ENCODE measurements at places on chromosomes 12 and 14.

GRCh38 chr12:25557830-25558436 lies 4.8 kb upstream of the LMNTD1 start:
- DNase-seq = no peak

DNA sequence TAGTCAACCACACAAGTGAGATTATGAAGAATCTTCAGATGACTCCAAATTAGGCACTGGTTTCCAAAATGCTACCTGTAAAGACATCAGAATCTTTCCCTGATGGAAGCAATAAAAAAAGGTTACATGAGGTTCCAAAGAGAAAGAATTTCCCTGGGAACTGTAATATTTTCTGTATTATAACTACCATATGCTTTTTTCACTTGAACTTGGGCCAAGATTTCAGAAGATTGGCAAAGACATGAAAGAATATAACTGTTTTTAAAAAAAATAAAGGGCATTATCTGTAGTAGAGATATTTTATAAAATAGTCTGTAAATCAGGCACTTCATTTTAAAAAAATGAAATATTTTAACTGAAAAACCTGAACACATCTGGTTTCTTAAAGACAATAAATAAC lies 12.9 kb downstream of the HECTD1 start:
- no peak for DNase-seq

- no peak for DNase-seq
Observed at GRCh38 chr14:74582910-74583581, 29.0 kb downstream of the LTBP2 start.

- DNase-seq = no peak
Observed at GRCh38 chr12:93671044-93671443, 6.1 kb upstream of the CRADD start.

- DNase-seq = no peak
Observed at GRCh38 chr12:84502907-84503787, 409.5 kb downstream of the SLC6A15 start.

GRCh38 chr14:53710615-53711014 lies 246.0 kb downstream of the BMP4 start:
- no peak for DNase-seq

Data from NCI-H1417 treated with DMSO at 0.1 percent for 48 hours (cell line).